Left colon (tissue), 2 donors: ENCODE measurements at places on chromosomes 4 and X. TPM values are rescaled to one million over a fixed set of nuclear protein-coding genes. Genes with fewer than 3 reads are reported as not detected.

The ITGB1BP2 gene
- total RNA-seq: 0.61 TPM

The PSAPL1 gene
- not detected for total RNA-seq

The PDE5A gene
- 30.7 TPM for total RNA-seq

The BTC gene
- total RNA-seq: 2.9 TPM

The GLUD2 gene
- 0.37 TPM for total RNA-seq

The HELT gene
- not detected for total RNA-seq

The NDP gene
- 0.17 TPM for total RNA-seq

The DCK gene
- total RNA-seq: 11.9 TPM

The SHOX gene
- total RNA-seq: 0.06 TPM

The VEGFC gene
- 2.5 TPM for total RNA-seq

The GAGE12E gene
- not detected for total RNA-seq

The NEIL3 gene
- total RNA-seq: 2.3 TPM

The LPAR4 gene
- total RNA-seq: 0.50 TPM

The STAG2 gene
- total RNA-seq: 66.8 TPM

The DDX60 gene
- total RNA-seq: 98.5 TPM

The CCNQ gene
- total RNA-seq: 21.8 TPM

The ALPK1 gene
- 26.3 TPM for total RNA-seq

The POF1B gene
- total RNA-seq: 184 TPM

The TECRL gene
- total RNA-seq: not detected

The CXCL11 gene
- 0.46 TPM for total RNA-seq

The SMAD1 gene
- 36.3 TPM for total RNA-seq

The SLC25A6 gene
- total RNA-seq: 452 TPM

The MAGED4B gene
- total RNA-seq: 1.9 TPM

The CLIC2 gene
- 6.7 TPM for total RNA-seq

The TRIML2 gene
- not detected for total RNA-seq

The NCAPG gene
- total RNA-seq: 2.8 TPM

The BEND2 gene
- total RNA-seq: not detected

The RTL5 gene
- 3.0 TPM for total RNA-seq

The NHSL2 gene
- 3.4 TPM for total RNA-seq

The TMPRSS11F gene
- total RNA-seq: not detected

The KIF4A gene
- 6.7 TPM for total RNA-seq

The DMRTC1 gene
- total RNA-seq: 0.40 TPM

The CFAP99 gene
- total RNA-seq: 0.73 TPM

The DDIT4L gene
- total RNA-seq: not detected

The RNF212 gene
- 2.9 TPM for total RNA-seq

The UGT2B15 gene
- 85.7 TPM for total RNA-seq

The OFD1 gene
- 27.7 TPM for total RNA-seq

The SPANXN3 gene
- total RNA-seq: not detected

The ADH1B gene
- 156 TPM for total RNA-seq

The ABHD18 gene
- 16.9 TPM for total RNA-seq

The SSX5 gene
- total RNA-seq: not detected

The VGLL1 gene
- not detected for total RNA-seq

The FRMD7 gene
- not detected for total RNA-seq

The GUCY1A1 gene
- 2.7 TPM for total RNA-seq

The PABPC5 gene
- 0.47 TPM for total RNA-seq

The RAB9B gene
- total RNA-seq: 1.3 TPM

The NAAA gene
- 156 TPM for total RNA-seq

The SMR3B gene
- not detected for total RNA-seq

The NR0B1 gene
- not detected for total RNA-seq

The NMU gene
- total RNA-seq: 0.42 TPM

The F9 gene
- not detected for total RNA-seq
